ENCODE measurements at places on chromosomes 4 and X.

GRCh38 chr4:63580796-63581475 is 828.3 kb downstream of the TECRL start:
- no peak for DNase-seq

DNA sequence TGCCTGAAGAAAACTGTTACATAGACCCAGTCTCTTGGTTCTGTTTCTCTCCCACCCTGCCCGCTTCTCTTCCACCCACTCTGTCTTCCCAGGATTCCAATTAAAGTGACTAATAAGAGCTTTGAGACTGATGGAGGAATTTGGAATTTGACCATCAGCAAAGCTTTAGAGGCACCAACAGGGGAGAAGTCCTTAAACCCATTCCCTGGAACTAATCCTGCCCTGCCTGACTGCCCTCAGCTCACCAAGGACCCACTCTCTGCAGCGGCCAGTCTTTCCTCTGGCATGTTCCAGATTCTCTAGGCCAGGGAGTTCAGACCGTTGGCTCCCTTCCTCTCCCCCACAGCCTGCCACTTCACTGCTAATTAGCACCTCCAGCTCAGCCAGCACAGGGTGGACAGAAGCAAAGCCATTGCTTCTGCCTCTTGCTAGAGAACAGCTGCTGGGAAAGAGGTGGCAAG is 23.9 kb downstream of the SCD5 start:
- no peak for DNase-seq

DNA sequence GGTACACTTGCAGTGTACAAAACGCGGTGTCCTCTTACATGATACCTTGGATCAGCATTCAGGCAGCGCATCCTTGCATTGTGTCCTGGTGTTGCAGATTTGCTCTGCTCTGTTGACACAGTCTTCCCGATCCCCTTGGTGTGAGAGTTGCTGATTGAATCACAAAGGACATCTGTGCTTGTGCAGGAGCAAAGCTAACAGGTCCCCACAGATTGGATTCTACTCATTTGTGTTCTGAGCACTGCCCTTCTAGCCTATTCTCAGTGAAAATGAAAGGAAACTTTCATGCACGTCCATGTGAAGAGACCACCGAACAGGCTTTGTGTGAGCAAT is 171.4 kb downstream of the FRMPD4 start:
- no peak for DNase-seq

DNA sequence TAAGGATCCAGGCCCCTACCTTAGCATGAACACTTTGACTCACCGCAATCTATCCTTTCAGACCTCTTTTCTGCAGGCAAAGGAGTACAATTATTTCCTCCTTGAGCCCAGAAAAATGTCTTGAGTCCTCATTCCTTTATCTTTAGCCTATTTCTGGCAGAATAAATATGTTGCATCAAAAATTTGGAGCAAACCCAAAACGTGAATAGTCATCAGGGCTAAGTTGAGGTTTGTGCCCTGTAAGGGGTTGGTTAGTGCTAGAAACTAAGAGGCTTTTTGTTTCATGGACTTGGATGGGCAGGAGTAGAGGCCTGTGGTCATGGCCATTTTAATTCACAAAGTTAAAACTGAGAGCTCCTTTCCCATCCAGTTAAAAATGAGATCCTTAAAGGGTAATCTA is 460.3 kb downstream of the GBA3 start:
- DNase-seq: no peak

GRCh38 chr4:117156806-117157205 is 71.4 kb upstream of the TRAM1L1 start:
- no peak for DNase-seq

DNA sequence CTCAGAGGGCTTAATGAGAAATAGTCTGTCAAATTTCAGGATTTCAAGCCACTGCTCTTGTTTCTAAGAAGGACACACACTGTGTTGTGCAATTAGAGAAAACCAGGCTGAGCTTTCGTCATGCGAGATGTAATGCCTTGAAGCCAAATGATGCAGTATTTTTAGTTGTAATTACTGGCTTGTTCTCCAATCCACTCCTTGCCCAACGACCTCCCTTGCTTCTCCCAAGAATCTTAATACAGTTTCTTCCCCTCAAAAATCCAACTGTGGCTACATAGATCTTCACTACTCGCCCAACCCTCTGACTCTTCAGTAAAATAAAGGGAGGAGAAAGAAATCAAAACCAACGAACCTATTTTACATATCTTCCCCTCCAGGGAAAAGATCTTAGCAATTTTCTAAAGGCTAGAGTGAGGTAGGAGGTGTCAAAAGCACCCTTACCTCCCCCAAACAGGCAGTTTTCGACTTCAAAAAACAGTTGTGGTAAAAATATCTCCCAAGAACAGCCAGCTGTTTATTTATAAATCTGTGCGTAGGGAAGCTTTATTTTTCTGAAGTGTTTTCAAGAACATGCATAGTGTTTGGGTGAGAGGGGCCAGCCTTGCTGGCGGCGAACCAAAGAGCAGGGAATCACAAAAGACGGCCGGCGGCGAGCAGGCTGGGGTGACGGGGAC is 68.7 kb downstream of the MGST2 start:
- DNase-seq: no peak

DNA sequence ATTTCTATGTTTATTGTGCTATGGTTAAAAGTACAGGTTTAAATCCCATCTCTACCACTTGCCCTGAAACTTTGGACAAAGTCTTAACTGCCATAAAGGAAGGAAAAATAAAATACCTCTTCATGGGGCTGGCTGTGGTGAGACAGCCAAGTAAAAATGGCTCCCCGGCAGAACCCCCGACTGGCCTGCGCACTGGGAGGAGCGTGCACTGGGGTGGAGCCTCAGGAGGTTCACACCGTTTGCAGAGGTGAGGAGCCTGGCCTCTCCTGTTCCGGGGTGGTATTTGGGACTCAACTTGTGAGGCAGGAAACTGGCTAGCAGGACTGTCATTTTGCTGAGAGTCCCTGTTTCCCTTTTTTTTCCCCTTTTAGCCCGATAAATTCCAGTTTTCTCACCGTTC is 47.8 kb downstream of the CORIN start:
- no peak for DNase-seq

DNA sequence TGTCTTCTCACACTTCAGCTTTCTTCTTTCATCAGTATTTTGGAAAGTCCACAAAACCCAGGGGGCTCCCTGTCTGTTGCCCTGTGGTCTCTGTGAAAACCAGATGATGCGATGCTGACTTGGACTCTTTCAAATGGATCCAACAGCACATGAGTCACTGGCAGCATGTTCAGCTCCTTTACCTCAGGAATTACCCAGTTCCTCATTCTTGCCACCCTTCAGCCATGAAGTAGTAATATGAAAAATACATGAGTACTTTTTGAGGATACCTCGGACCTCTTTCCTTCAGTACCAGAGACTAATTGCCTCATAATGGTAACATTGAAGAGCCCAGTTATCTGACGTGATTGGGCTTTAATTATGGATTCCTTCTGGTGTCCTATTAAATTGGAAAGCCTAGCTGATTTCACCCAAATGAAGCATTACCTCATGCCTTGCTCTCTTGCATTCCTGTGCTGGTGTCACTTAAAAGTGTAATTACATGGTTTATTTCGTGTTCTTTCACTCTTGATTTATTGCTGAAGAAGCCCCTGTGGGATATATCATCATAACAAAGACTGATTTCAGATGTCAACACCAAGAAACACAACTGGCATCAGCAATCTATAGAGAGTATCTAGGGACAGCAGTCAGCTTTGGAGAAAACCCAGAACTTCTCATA is 63.4 kb downstream of the NFKB1 start:
- DNase-seq: no peak

DNA sequence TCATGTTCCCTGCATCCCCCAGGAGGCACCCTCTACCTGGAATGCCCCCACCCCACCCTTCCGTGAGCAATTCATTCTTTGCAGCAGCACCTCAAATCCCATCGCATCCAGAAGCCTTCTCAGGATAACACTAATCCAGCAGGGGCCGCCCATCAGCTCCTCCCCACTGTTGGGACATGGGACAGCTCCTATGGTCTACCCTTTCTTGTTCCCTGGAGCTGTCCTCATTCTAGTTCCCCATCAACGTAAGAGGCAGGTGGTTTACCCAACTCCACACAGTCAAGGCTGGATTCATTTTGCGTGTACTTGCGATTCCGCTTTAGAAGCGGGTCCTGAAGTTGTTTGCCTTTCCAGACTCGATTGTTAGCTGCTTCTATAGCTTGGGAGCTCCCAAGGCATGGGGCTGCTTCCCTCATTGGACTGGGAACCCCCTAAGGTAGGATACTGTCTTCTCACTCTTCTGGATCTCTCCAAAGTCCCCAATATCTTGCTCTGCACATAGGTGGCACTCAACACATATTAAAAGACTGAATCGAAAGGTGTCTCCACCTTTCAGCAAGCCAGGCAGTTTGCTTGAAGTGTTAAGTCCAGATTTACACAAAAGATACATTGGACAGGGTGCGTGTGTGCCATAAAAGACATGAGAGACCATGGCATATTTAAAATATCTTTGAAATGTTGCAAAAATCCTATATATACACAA is 942 bp upstream of the APLN start:
- DNase-seq: no peak

GRCh38 chr4:5962416-5962815 is 55.8 kb downstream of the C4orf50 start:
- no peak for DNase-seq

- no peak for DNase-seq
Measured at GRCh38 chrX:20383477-20383876, 116.8 kb upstream of the RPS6KA3 start.

DNA sequence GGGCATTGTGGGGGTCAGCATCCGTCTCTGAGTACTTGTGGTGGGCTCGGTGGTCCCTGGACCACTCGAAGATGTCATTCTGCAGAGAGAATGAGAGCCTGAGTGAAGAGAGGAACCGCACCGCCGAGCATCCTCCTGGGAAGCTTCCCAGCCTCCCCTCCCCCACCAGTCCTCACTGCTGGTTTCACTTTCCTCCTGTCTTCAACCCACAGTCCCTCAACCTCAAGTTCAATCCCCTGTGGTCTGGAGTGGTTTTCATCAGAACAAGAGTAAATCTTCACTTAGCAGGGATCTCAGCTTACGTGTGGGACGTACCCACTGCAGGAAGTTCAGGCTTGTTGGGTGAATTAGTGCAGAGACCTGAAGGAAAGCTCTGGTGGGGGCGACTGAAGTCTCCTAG is 117.8 kb downstream of the SCD5 start:
- no peak for DNase-seq

GRCh38 chr4:64533637-64534036 is 124.4 kb upstream of the TECRL start:
- DNase-seq: no peak

GRCh38 chrX:63869506-63869905 is 84.5 kb upstream of the ARHGEF9 start:
- DNase-seq: no peak

DNA sequence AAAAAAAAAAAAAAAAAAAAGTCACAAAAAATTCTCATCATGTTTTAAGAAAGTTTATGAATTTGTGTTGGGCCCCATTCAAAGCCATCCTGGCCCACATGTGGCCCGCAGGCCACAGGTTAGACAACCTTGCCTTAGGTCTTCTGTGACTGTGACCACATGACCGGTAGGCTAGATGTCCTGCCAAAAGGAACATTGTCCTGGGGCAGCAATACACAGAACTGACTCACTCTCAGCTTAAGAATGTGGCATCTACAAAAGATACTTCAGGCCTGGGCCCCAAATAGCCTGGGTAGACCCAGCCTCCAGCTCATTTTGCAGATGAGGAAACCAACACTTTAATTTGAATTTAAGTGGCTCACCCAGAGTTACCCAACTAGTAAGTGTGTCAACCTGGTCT is 10.0 kb downstream of the AWAT2 start:
- no peak for DNase-seq

DNA sequence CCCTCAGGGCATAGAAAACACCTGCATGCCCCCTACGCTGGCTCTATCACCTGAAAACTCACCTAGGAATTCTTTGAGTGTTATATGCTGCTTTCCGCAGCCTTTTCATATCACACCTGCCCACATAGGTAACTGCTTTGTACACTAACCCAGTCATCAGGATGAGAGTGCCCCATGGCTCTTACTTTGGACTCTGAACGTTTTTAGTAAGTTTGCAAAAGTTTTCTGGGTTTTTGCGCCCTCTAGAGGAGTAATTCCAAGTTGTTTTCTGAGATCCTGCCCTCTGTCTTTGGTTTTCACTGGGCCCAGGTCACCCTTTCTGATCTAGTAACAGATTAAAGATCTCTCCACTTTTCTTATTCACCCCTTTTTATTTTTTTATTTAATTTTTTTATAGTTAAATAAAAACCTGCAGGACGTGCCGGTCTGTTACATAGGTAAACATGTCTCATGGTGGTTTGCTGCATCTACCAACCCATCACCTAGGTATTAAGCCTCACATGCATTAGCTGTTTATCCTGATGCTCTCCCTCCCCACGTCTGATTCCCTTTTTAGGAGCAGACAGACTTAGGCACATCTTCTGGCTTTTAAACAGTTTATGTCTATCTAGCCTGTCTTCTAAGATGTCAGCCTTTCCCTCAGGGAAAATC is 139.2 kb downstream of the NWD2 start:
- no peak for DNase-seq

DNA sequence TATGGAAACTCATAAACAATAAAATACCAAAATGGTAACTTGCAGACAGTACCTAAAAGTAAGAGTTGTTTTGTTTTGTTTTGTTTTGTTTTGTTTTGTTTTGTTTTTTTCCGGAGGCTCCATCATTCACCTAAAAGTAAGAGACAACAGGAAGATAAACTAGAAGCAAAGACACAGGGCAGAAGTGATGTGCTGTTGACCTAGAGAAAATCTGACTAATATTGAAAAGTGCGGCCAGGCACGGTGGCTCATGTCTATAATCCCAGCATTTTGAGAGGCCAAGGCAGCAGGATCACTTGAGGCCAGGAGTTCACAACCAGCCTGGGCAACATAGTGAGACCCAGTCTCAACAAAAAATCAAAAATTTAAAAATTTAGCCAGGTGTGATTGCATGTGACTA is 5.6 kb upstream of the CENPC start:
- DNase-seq: no peak

- DNase-seq: no peak
Measured at GRCh38 chr4:78337244-78338020, 214.1 kb upstream of the ANXA3 start.

GRCh38 chrX:38563030-38563429 is 1.7 kb downstream of the TSPAN7 start:
- DNase-seq: no peak

- no peak for DNase-seq
Measured at GRCh38 chrX:154892296-154892695, 6.1 kb downstream of the F8A1 start.

DNA sequence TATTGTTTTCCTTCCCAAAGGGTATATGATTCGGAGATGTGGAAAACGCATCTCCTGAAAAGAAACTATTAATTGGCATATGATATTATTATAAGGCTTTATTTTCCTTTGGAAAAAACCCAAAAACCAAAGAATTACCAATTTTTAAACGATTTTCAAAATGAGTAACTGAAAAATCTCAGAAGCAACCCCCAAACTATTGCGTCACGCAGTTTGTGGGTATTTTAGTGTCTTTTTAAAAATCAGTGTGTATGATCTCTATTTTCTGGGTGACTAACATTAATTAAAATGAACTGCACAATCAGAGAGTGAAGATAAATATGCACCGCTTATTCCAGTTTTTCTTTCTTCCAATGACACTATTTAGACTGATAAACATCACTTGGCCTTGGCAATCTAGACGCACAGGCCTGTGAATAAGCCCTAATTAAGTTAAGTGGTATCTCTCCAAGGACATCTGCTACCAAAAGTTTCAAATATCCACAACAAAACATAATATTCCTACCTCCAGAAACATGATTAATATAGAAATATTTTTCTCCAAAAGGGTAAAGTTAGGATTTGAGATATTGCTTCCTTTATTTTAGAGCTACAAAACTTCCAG is 511.5 kb upstream of the FAM241A start:
- no peak for DNase-seq

All from stimulated activated CD8-positive, alpha-beta memory T cell treated with anti-CD3 and anti-CD28 coated beads, Interleukin-12 subunit alpha, Interleukin-12 subunit beta, amount 100 ng/mL, for 1 hour (primary cell).